ENCODE measurements at places on chromosomes 16 and 17.

- DNase-seq, result no peak
Measured at GRCh38 chr17:58534901-58535421, 20.5 kb upstream of the MTMR4 start.

DNA sequence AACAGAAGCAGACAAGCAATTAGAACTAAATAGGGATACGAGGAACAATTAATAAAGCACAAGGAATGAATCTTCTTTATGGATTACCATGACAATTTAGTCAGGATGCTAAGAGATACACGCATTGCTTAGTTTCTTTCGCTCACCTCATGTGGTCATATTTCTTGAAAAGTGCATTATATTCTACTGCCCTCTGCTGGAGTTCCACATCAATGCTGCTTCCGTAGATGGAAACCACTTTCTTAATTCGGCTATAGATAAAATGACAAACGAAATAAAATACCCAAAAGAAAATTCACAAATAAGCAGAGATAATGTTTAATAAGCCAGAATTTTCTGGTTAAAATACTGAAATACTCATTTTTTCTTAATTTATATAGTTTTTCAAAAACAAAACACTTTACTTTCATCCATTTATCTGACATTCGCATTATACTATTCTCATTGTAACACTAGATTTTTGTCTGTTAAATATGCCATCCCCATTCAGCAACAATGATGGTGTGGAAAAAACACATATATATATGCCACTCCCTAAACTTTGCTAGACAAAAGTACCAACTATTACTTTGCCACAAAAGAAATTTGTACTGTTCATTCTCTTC lies 22.0 kb upstream of the PHLPP2 start:
- DNase-seq, result no peak

- no peak for DNase-seq
Measured at GRCh38 chr17:74569020-74570003, 2.0 kb upstream of the CD300H start.

GRCh38 chr17:39677542-39678339 lies 9.5 kb downstream of the PNMT start:
- no peak for DNase-seq

GRCh38 chr16:3038896-3039295 lies 2.2 kb upstream of the BICDL2 start:
- DNase-seq, result no peak

DNA sequence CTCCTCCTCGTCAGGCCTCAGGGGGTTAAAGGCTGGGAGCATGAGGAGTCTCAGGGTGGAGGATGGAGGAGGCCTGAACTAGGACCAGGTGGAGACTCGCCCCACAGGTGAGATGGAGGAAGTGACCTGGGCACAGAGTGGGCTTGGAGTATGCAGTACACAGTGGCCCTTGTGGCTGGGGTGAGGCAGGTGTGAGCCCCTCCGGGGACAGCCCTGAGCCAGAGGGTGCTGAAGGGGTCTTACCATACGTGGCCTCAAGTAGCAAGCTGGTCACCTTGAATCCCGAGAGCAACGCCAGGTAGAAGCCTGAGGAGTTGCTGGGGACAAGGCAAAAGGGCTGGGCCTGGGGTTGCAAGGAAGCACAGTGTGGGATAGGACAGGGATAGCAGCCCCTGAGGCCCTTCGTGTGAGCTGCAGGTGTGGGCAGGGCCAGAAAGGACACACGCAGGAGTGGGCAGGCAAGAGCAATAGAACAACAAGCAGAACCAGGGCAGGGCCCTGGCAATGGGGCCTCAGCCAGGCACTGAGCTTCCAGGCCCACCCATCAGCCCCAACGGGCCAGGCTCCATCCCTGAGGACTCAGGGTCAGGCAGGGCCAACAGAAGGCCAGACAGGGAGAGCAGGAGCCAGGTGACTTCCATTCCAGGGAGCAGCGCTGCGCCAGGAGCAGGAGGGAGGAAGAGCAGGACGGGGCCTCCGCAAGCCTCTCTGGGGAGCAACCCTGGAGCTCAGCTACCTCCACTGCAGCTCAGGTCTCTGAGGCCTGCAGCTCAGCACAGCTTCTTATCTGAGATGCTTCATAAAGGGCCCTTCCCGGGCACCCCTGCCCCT lies 64.2 kb upstream of the TNRC6C start:
- DNase-seq, result no peak

GRCh38 chr17:50181591-50182560 lies 16.1 kb downstream of the SGCA start:
- no peak for DNase-seq

- DNase-seq, result no peak
Measured at GRCh38 chr17:3658784-3659449, 9.5 kb downstream of the TAX1BP3 start.

GRCh38 chr17:18944646-18945045 lies 7.3 kb upstream of the SLC5A10 start:
- no peak for DNase-seq

DNA sequence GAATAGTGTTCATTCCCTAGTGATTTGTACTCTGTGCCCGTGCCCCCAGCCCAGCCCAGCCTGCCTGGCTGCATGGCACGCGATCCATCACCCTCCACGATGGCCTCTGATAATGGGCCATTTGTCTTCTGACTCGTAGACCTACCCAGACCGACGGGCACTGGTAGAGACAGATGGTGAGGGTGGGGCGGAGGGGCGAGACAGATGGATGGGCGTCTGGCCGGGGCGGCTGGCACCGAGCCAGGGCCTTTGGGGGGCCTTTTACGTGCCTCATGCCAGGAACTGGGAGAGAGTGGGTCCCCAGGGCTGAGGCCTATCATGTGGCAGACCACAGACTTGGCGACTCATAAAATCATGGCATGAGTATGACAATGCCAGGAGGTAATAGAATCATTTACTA lies 25.4 kb downstream of the CRHR1 start:
- DNase-seq, result no peak

DNA sequence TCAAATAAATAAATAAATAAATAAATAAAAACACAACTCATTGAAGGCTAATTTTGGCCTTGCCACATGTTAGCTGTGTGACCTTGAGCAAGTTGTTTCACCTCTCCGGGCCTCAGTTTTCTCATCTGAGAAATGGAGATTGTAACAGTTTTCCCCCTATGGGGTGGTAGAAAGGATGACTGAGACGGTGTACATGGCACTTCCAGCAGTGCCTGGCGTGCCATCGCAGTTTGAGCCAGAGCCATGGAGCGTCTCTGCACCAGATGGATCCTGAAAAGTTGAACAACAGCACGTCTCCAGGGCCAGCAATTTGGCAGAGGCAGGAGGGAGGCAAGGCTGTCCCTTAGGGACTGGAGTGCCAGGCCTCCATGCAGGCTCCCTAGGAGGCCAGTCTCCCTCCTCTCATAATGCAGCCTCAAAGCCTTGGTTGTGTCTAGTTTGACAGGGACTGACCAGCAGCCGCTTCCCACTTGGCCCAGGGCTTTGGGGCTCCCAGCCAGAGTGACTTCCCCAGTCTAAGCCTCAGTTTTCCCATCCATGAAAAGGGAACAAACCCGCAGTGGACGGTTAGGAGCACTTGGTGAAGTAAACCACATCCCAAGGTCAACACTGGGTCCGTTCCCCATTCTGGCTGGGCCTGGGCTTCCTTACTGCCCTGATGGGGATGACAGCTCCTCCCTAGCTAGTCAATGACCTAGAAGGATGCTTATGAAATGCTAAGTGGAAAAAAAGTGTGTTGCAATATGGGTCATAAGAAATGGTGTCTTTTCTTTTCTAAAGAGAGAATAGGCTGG lies 19.3 kb downstream of the SOCS1 start:
- DNase-seq, result no peak

DNA sequence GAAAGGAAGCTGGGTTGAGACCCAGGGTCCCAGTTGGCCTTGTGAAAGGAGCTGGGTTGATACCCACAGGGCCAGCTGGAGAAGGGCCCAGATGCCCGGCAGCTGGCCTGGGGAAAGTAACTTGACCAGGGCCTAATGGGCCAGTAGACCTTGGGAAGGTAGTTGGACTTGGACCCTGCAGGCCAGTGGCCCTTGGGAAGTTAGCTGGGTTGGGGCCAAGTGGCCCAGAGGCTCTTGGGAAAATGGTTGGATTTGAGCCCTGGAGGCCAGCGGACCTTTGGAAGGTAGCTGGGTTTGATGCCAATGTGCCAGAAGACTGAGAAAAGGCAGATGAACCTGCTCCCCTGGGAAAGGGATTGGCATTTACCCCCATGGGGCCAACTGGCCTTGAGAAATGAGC lies 13.4 kb downstream of the CHTF8 start:
- no peak for DNase-seq

DNA sequence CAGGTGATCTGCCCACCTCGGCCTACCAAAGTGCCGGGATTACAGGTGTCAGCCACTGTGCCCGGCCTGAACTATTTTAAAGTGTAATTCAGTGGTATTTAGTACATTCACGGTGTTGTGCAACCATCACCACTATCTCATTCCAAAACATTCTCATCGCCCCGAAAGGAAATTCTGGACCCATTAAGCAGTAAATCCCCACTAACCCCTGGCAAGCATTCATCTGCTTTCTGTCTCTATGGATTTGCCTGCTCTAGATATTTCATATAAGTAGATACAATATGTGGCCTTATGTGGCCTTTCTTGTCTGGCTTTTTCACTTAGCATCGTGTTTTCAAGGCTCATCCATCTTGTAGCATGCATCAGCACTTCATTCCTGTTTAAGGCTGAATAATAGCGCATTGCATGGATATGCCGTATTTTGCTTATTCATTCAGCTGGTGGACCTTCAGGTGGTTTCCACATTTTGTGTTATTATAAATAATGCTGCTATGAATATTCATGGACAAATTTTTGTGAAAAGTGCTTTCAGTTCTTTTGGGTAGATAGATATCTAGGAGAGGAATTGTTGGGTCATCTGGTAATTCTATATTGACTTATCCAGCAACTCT lies 8.4 kb upstream of the HERPUD1 start:
- DNase-seq, result no peak

GRCh38 chr17:77321649-77322513 lies 181.1 kb downstream of the SEC14L1 start:
- DNase-seq, result no peak

DNA sequence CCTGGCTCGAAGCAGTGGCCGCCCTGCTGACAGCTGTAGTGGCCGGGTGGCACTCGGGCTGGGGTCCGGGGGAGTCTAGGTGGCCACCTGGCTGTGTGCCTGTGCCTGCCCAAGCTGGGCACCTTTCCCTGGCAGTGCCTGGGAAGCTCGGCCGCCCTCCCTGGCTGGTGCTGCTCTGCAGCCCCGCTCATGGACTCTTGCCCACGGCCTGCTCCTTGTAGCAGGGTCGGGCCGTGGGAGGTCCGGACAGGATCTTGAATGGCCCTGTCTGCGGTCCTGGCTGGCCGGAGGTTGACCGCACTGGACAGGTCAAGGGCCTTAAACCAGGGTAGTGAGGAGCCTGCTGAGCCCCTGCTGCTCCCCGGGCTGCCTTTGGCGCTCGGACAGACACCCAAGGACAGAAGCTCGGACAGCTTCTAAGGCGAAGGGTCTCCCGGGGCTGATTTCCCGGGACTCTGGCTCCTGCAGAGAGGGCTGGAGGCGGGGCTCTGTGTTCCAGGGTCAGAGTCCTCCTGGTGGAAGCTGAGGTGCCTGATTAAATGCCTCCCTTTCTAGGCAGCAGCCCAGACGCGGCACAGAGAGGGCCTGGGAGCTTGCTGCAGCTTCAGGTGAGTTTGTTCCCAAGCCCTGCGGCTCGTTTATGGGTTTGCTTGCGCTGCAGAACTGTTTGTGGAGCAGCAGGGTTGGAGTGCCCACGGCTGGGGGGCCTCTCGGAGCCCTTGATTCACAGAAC lies 6.0 kb downstream of the CAPN15 start:
- no peak for DNase-seq

- no peak for DNase-seq
Measured at GRCh38 chr17:56762988-56763387, 70.7 kb downstream of the C17orf67 start.

DNA sequence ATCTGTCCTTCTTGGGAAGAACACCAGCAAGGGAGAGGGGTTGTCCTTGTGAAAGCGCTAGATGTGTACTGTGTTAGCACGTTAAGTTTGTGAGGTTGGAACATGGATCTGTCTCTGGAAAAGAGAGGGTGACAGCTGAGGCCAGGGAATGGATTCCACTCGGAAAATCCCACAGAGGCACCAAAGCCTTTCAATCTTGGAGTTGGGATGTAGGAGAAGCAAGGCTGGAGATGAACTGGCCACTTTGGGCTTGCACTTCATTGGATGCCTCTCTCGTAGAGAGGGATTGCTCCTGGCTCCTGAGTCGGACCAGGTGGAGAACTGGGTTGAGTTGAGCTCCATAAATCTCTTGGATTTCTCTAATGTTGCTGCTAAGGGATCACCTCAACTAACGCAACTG lies 67.2 kb downstream of the CCDC182 start:
- DNase-seq, result no peak

- no peak for DNase-seq
Measured at GRCh38 chr16:12330946-12331345, 354.4 kb downstream of the SNX29 start.

DNA sequence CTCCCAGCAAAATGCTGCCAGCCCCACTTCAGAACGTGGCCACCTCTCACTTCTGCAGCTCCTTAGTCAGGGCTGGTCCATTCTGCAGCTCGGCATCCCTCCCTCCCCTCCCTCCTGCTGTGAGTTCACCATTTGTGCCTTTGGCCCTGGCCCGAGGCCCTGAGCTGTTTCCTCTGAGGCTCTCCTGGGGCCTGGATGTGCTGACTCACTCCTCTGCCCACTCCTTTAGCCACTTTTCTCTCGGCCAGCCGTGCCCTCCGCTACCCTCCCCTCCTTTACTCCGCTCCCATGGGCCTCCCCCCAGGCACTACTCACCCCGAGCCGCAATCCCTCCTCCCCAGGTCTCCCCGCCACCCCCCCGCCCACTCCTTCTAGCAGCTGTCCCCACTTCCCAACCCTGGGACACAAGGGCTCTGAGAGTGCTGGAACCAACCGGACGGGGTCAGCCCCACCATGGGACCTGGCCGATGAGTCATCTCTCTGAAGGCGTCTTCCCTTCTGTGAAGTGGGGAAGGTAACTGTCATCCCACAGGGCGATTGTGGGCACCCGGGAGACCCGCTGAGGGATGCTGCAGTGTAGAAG lies 11.5 kb downstream of the KCNG4 start:
- no peak for DNase-seq

DNA sequence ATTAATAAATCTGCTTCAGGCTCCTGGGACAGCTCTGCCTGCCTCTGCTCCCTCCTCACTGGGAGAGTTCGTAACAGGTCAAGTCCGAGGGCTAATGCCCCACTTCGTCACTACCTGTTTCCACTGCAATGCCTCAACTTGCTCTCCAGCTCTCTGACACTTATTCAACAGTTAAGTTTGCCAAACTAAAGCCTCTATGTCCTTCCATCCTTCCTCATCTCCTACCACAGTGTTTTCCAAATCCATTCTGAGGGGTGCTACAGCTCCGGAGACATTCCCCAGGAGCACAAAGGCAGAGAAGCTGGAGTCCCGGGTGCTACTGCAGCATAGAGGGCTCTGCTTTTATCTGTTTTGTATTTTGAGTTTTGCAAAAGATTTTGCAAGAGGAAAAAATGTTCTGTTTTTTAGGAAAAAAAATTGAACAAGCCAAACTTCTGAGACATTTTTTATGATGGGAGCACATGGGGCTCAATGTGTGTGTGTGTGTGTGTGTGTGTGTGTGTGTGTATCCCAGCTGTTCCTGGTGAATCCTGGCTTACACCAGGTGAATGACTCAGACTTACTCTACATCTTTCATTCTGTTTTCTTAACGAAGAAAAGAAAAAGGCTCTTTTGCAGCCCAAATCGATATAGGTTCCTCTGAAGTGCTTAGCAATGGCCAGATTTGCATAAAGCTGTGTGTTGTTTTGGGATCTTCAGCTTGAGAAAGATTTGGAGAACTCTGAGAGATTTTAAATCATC lies 46.1 kb upstream of the MYOCD start:
- DNase-seq, result no peak

Measured in activated T-helper 9 cell treated with anti-CD3 and anti-CD28 coated beads, Interleukin-2, amount 50 U/mL, for 16 hours (primary cell).